MCF 10A (cell line): ENCODE measurements at places on chromosomes 16 and 17. TPM values are rescaled to one million over a fixed set of nuclear protein-coding genes. Genes with fewer than 3 reads are reported as not detected.

CMTM1 gene
- total RNA-seq: 2.1 and 4.8 TPM in 2 replicates

TBC1D3 gene
- total RNA-seq: 3.6 TPM in 1 of 2 replicates, not detected in the other

STH gene
- not detected in 2 replicates for total RNA-seq

ORAI3 gene
- 16.2 and 21.2 TPM in 2 replicates for total RNA-seq

CCL4 gene
- total RNA-seq: not detected in 2 replicates

CFAP97D1 gene
- not detected in 2 replicates for total RNA-seq

NPIPB6 gene
- total RNA-seq: 1.6 and 2.1 TPM in 2 replicates

UBE2Z gene
- total RNA-seq: 106 and 115 TPM in 2 replicates

BAHCC1 gene
- total RNA-seq: 7.4 and 9.2 TPM in 2 replicates

TCAP gene
- total RNA-seq: 0.37 and 0.71 TPM in 2 replicates

HIC1 gene
- total RNA-seq: 0.59 and 1.0 TPM in 2 replicates

ZSCAN10 gene
- total RNA-seq: 0.49 and 1.4 TPM in 2 replicates

ZFPM1 gene
- total RNA-seq: 5.0 and 6.2 TPM in 2 replicates

POLR3K gene
- total RNA-seq: 14.8 and 19.2 TPM in 2 replicates

FMNL1 gene
- total RNA-seq: 28.1 and 35.8 TPM in 2 replicates

ABI3 gene
- total RNA-seq: not detected in 2 replicates

KRT36 gene
- not detected in 2 replicates for total RNA-seq

FAM171A2 gene
- 0.30 TPM in 1 of 2 replicates, not detected in the other for total RNA-seq

CCL5 gene
- total RNA-seq: not detected in 2 replicates

KRT9 gene
- 0.21 and 0.27 TPM in 2 replicates for total RNA-seq

CCL3 gene
- not detected in 2 replicates for total RNA-seq

ZNF213 gene
- 19.7 and 20.7 TPM in 2 replicates for total RNA-seq

ABCA9 gene
- total RNA-seq: 4.5 and 7.8 TPM in 2 replicates

TIGD7 gene
- total RNA-seq: 3.4 and 5.5 TPM in 2 replicates

HERPUD1 gene
- 201 and 242 TPM in 2 replicates for total RNA-seq

PIP4K2B gene
- 25.9 and 27.4 TPM in 2 replicates for total RNA-seq

ZNF385C gene
- total RNA-seq: 0.26 and 0.44 TPM in 2 replicates

TBC1D3K gene
- total RNA-seq: not detected in 2 replicates

CDT1 gene
- total RNA-seq: 5.3 and 16.6 TPM in 2 replicates

CDH8 gene
- 0.22 and 0.42 TPM in 2 replicates for total RNA-seq

SLC6A4 gene
- total RNA-seq: not detected in 2 replicates

FBXL19 gene
- total RNA-seq: 18.0 and 23.4 TPM in 2 replicates

TAF15 gene
- 284 and 337 TPM in 2 replicates for total RNA-seq
